Left lung (tissue), 14 donors: ENCODE measurements at places on chromosomes 12 and 14. TPM values are rescaled to one million over a fixed set of nuclear protein-coding genes. Genes with fewer than 3 reads are reported as not detected.

The STAC3 gene
- 3.4 TPM for total RNA-seq

The RAPGEF3 gene
- total RNA-seq = 15.9 TPM

The SLC2A14 gene
- 0.10 TPM for total RNA-seq

The CCDC196 gene
- not detected for total RNA-seq

The CD27 gene
- 1.6 TPM for total RNA-seq

DNA sequence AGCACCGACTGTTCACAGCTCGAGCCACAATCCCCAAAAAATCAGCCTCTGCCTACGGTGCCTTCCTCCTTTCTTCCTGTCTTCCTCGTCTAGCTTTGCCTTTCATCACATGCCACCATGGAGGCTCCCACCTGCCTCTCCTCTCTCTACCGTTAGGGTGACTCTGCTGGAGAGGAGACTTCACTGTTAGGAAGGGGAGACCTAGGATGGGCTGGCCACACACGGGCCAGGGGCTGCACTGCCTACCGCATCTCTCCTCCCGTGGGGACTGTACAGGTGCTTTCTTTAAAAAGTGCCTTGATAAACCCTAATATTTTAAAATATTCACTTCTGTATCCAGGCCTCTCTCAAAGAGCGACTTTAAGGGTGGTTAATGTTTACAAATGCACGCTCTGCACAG lies 1104.7 kb downstream of the BCL11B start:
- no peak for DNase-seq

- DNase-seq = no peak
Observed at GRCh38 chr12:21073822-21074460, 57.1 kb upstream of the SLCO1B1 start.

GRCh38 chr12:92400006-92400405 lies 254.4 kb upstream of the BTG1 start:
- no peak for DNase-seq

DNA sequence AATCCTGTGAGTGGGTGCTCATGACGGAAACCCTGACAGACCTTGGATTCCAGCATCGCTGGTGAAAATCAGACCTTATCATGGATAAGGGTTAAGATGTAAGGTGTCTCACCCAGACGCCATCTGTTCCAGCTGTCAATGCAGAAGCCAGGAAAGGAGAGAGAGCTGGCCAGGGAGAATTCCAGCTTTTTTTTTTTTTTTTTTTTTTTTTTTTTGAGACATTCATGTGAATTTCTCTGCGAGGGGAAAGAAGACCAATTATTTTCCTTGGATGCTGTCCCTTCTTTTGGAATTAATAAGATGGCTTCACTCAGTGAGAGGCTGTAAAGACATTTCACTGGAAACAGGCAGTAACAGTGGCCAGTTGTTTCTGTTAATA lies 1.8 kb downstream of the TRAF3 start:
- no peak for DNase-seq

GRCh38 chr14:31038521-31039166 lies 12.5 kb upstream of the STRN3 start:
- no peak for DNase-seq

GRCh38 chr12:63496654-63497053 lies 171.6 kb downstream of the DPY19L2 start:
- no peak for DNase-seq

- DNase-seq = no peak
Observed at GRCh38 chr14:93982230-93983007, 6.0 kb upstream of the ASB2 start.
